Choroid plexus epithelial cell (primary cell): ENCODE measurements at places on chromosomes 7 and 10.

GRCh38 chr10:88065383-88066049, 202.1 kb downstream of the PTEN start:
- DNase-seq: no peak

- DNase-seq: peak; percentile 92
Observed at GRCh38 chr10:130179640-130180039, 43.4 kb downstream of the GLRX3 start.

- peak; percentile 9 for DNase-seq
Observed at GRCh38 chr10:132363921-132364593, 32.1 kb downstream of the LRRC27 start.

DNA sequence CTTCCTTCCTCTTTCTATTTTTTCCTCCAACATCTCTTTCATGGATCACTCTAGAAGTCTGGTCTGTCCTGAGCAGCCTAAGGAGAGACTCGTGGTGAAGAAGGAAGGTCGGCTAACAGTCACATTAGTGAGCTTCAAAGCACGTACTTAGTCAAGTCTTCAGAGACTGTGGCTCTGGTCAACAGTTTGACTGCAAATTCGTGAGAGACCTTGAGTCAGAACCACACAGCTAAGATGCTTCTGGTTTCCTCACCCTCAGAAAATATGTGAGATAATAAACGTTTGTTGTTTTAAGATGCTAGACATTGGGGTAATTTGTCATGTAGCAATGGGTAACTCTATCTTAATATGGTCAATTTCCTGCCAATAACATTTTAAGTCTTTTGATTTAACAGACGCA, 126.2 kb upstream of the LRRN3 start:
- DNase-seq: peak; percentile 11

DNA sequence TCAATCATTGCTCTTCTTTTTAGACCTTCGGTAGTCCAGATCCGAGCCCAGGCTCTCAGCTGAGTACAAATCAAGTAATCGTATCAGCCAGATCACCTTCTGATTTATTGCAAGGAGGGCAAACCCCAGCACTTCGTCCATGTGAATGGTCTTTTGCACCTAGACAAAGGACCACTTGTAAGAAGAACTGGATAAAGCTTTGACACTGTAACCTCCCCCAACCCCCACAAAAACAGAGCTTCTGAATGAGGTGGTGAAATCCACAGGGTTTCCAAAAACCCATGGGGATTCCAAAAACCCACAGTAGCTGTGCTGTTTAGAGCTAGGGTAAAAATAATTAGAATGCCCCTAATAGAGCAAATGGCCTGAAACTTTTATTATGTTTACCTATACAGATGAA, 148.8 kb upstream of the ODAD2 start:
- DNase-seq: no peak

- DNase-seq: peak; percentile 70
Observed at GRCh38 chr10:10818082-10818481, 199.6 kb upstream of the CELF2 start.

DNA sequence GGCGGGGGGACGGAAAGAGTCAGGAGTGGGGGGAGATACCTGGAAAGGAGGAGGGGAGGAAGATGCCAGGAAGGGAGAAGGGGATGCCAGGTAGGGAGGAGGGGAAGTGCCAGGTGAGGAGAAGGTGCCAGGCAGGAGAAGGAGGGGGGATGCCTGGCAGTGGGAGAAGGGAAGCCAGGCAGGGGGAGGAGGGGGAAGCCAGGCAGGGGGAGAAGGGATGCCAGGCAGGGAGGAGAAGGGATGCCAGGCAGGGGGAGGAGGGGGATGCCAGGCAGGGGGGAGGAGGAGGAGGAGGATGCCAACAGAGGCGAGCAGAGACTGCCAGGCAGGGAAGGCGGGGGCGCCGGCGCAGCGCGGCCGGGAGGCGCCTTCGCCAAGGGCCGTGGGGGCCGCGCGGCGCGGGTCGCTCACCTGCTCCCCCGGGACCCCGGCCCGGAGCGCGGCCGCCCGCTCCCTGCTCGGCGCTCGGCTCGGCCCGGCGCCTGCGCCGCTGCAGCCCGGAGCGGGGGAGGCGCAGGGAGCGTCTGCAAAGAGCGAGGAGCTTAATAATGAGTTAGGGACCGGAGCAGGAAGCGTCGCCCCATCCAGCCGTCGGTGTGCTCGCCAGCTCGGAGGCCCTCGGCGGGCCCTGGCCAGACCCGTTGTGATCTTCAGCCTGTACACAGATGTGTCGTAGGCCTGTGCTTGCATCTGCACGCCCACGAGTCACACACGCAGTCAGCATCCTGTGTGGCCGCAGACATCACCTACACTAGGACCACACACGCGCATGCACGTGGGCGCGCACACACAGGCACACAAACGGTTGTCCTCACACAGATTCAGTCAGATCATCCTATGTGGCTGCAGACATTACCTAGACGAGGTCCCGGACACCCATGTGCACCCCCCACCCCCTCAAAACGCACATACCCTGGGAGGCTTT, 28.4 kb upstream of the SMARCD3 start:
- DNase-seq: peak; percentile 76

DNA sequence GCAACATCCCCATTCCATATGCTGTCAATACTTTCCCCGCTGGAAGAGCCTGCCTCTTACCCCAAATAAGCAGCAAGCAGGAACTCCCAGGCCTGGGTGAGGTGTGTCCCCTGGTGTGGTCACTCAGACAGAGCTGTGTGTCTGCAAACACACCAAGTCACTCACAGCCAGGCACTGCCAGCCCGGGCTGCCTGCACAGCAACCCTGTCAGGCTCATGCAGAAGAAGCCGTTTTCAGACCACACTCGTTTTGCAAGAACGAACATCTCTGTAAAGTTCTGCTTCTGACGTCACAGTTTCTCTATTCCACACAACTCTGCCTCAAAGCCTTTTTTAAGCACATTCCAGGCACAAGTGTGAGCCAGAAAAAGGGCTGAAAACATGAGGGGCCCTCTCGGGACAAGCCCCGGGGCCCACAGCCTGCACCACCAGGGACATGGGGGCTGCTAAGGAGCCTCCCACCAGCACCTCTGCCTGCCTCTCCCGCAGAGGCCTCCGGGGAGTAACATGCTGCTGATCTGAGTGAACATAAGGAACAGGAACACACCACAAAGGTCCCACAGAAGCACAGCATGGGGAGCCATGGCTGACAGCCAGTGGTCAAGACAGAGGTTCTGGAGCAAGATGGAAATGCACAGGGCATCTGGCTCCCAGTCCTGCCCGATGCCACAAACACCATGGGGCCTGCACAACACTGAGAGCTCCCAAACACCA, 11.4 kb downstream of the PTPRN2 start:
- DNase-seq: no peak

GRCh38 chr7:20839987-20840386, 53.3 kb upstream of the SP8 start:
- no peak for DNase-seq

GRCh38 chr7:18771834-18772566, 276.5 kb downstream of the HDAC9 start:
- DNase-seq: no peak

- DNase-seq: peak; percentile 58
Observed at GRCh38 chr7:44461387-44461786, 29.1 kb downstream of the NUDCD3 start.
